ENCODE measurements at places on chromosomes 1 and 21.

GRCh38 chr1:147598621-147599361, 57.5 kb downstream of the BCL9 start:
- no peak for DNase-seq

GRCh38 chr1:12057940-12058687, 5.0 kb upstream of the TNFRSF8 start:
- no peak for DNase-seq

- no peak for DNase-seq
These were observed 183.1 kb upstream of the KAZN start for GRCh38 chr1:14415396-14415795.

DNA sequence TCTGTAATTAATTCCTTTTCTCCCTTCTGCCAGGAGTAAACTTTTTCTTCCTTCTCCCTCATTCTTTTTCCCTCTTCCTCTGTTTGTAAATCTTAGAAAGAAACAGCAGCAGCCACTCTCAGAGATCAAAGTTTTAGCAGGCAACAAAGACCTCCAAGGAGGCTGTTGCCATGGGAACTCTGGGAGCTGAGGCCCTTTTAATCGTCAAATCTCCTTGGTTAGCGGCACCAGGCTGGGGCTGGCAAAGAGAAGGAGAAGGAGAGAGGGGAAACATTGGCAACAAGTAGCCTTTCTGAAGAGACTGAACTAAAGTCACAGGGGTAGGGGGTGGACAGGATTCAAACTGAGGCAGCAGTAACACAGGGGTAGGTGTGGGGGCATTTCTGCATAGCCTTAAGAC, 25.2 kb downstream of the ILDR2 start:
- no peak for DNase-seq

GRCh38 chr1:43349594-43350306, 9.0 kb upstream of the CDC20 start:
- DNase-seq, result peak; percentile 47

DNA sequence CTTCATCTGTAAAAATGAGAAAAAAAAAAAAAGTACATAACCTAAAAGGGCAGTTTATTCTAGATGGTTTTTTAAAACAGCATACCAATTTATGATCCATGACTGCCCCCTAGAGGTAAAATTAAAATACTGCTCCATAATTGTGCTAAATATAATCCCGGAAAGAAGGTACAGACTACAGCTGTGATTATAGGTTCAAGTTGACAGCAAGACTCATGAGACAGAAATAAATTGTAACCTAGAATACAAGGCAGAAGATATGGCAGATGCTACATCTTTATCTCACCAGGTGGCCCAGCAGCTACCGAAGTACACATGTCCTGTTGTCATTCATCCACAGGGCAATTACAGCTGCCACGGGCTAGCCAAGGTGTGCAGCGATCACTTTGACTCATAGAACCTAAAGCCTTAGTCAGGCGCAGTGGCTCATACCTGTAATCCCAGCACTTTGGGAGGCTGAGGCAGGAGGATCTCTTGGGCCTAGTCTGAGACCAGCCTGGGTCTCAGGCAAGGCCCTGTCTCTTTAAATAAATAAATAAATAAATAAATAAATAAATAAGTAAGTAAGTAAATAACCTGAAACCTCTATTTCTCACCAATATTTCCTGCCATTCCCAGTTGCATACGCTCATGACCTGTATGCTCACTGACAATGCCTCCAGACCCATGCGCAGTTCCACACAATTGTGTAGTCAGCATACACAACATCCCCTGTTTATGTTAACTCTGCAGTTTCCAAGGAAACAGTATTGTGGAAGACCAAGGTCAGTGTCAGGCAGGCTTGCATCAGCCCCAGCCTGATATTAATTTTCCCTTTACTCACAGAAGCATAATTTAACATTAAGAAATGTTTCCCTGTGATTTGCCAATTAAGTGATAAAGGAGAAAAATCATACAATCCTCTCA, 18.3 kb upstream of the PPIE start:
- DNase-seq, result peak; percentile 73

Measured in epithelial cell of esophagus (primary cell).